NCI-H2029 (cell line): ENCODE measurements at places on chromosomes 11 and 22.

DNA sequence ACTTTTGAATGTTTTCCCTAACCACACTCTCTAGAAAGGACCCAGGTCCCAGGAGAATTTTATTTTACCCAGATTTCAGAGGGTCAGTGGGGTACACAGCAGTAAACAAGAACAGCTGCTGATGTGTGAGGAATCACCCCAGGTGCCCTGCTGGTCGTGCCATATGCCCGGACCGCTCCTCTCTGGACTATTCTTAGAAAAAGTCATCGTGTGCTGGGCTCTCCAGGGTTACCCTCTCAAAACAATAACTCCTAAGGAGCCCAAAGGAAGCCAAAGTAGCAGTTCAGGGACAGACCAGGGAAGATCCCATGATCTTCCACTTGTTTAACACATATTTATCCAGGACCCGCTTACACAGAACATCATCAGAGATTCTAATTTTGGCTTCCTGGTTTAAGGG, 29.7 kb downstream of the LRP4 start:
- DNase-seq: no peak

DNA sequence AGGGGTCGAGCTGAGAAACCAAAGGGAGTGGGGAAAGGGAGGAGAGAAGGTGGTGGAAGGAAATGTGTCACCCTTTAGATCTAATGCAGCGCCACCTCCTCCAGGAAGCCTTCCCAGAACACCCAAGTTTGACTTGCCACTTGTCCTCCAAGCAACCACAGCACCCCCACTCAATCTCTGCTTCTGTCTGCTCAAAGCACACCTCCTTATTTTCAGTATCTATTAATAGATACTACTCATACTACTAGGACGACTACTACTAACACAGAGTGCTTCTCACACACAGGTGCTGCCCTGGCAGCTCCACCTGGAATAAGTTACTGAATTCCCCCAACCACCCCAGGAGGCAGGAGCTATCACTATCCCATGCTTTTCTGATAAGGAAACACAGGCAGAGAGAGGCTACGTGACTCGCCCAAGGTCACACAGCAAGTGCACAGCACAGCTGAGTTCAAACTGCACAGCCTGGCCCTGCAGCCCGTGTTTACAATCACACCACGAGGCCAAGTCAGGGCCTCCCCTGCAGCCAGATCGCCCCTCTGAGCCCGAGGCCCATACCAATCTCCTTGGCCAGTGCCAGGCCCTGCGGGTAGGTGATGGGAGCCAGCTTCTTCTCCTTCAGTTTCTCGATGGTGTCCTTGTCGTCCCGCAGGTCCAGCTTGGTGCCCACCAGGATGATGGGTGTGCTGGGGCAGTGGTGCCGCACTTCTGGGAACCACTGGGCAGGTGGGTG, 13.2 kb downstream of the RAC2 start:
- no peak for DNase-seq

- DNase-seq: no peak
Measured at GRCh38 chr22:35959121-35959800, 69.4 kb downstream of the RBFOX2 start.

DNA sequence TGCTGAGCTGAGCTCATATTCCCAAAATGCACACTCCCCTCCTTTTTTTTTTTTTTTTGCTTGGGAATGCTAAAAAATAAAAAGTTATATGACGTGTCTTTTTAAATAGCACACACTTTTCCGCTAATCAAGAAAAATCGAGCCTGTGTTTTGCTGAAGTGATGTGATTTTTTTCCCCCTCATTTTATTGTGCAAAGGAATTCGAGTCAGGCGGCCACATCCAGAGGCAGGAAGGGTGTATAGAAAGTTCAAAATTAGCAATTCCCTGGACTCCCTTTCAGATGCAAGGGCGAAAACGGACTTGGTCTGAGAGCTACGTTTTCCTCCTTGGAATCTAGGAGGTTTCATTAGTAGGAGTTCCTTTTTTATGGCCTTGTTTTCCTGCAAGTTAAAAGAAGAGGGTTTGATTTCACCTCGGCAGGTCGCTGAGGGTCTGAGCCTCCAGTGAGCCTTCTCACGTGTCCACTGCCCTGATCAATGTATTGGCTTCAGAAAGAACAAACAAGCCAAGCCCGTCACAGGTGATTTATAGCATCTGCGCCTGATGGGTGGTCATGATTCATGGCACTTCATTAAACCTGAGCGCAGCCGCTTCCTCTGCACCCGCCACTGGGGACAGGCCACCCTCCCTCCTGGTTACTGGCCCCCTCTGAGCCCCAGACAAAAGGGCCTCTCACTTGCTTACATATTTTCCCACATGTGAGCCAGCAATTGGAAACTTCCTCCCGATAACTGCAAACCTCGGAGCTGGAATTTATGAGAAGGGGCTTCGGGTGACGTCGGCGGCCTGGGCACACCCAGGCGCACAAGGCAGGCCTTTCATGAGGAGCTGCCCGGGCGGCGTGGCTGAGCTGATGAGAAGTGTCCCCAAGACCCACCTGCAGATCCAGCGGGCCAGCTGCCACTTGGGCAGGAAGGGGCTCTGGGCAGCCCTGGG, 64.4 kb upstream of the LINC01488 start:
- no peak for DNase-seq

DNA sequence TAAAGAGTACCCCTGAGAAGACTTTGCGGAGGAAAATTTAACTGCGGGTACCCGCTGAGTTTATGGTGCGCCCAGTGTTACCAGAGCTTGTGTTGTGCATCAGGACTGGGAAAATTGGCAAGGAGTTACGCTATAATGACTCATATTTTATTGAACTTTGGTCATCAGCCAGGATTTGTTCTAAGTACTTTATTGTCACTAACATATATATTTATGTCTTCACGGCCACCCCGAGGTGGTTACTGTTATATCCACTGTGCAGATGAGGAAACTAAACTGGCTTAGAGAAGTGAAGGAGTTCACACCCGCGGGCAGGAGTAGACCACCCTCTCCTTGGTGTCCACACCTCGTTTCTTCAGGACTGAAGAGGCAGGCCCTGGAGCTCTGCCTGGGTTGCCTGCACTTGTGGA, 667 bp downstream of the ACCS start:
- DNase-seq: no peak

- no peak for DNase-seq
Measured at GRCh38 chr11:116777056-116777455, 4.3 kb upstream of the BUD13 start.
